ENCODE measurements at places on chromosomes 13 and 19. TPM values are rescaled to one million over a fixed set of nuclear protein-coding genes. Genes with fewer than 3 reads are reported as not detected.

DNA sequence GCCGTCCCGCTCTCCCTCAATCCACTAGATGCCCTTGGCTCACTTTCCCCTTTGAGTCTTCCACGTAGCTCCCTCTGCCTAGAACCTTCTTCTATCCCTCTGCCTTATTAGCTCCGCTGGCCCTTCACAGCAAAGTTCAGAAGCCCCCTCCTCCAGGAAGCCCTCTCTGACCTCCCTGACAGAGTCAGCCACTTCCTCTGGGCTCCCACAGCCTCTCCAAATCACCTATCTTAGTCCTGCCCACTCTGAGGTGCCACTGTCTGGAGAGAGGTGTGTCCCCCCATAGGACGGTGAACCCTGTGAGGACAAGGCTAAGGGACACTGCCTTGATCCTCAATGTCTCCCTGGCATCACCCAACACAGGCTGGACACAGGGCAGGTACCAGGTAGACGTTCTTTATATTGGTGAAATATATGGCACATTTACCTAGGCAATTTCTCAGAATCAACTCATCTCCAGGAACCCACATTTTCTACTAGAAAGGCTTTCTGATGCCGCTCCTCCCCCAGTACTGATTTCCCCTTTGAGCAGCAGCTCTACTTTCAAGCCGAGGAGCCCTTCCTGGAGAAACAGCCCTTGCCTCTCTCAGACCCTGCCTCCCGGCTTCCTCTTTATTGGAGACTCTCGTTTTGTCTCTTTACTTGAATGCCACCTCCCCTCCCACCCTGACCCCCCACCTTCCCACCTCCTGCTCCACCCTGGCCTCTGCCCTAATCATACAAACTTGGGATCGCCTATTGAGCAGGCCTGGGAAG, 3.4 kb upstream of the TGFB1 start:
- peaks cover 26% of the 10 kb centered on the region for H3K36me3 ChIP-seq
- peak overlapping the region; percentile 94 for H3K27ac ChIP-seq
- no peaks in the 10 kb centered on the region for H3K27me3 ChIP-seq
- peaks cover 42% of the 10 kb centered on the region for H3K4me1 ChIP-seq

DNA sequence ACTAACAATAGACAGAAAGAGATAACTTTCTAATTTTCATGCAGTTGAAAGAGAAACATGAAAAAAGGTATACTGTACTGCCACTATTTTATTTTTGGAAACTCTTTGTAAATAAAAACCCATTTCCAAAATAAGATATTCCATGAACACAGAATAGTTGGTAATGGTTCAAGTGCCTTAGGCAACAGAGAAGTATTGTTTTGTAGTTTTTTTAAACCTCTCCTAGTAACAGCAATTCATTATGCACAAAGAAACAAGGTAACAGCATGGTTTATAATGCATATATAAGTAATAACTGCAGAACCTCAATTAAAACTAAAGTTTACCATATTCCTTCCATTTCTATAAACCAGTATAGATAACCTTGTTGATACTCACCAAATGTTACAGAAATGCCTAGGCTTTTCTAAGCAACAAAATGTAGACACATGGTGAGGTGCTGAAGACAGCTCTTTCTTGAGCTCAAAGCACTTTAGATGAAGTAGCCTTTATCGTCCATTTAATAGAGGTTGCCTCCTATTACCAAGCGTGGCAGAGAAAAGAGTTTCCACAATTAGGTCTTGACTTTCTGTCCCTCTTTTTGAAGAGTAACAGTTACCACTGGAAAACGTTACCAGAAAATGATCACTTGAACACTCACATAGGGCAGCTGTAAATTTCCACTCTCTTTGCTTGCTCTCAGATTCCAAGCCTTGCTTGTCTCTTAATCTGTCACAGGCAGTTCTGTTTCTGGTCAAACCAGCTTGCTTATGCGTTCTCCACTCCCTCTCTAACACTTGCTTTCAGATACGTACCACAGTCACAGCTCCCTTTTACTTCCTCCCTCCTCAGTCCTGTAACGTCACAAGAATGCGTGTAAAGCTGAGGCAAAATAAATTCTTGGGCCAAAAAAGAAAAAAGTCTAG, 42.9 kb downstream of the CAB39L start:
- H3K27ac ChIP-seq: no peak overlapping the region
- no peaks in the 10 kb centered on the region for H3K4me1 ChIP-seq
- peaks cover 3% of the 10 kb centered on the region for H3K27me3 ChIP-seq
- DNase-seq: peak; percentile 34
- H3K4me3 ChIP-seq: no peak overlapping the region
- H3K36me3 ChIP-seq: no peaks in the 10 kb centered on the region

GRCh38 chr13:99042521-99043250, 64.8 kb upstream of the DOCK9 start:
- H3K4me1 ChIP-seq: peaks cover 64% of the 10 kb centered on the region
- DNase-seq: no peak
- peaks cover 22% of the 10 kb centered on the region for H3K36me3 ChIP-seq
- H3K4me3 ChIP-seq: no peak overlapping the region

GRCh38 chr13:51396352-51396751, 56.5 kb downstream of the INTS6 start:
- no peak overlapping the region for H3K27ac ChIP-seq
- H3K4me3 ChIP-seq: no peak overlapping the region
- H3K4me1 ChIP-seq: peaks cover 17% of the 10 kb centered on the region
- H3K36me3 ChIP-seq: peaks cover 37% of the 10 kb centered on the region
- H3K27me3 ChIP-seq: no peaks in the 10 kb centered on the region

TMC4 gene
- total RNA-seq: 1.1 TPM

NDUFS7 gene
- 110 TPM for total RNA-seq

Data from activated CD4-positive, alpha-beta T cell treated with anti-CD3 and anti-CD28 coated beads, Interleukin-2, amount 10 ng/mL, durations not matched to agents 24 days and 14 days (primary cell).